ENCODE measurements at places on chromosomes 12 and 14. TPM values are rescaled to one million over a fixed set of nuclear protein-coding genes. Genes with fewer than 3 reads are reported as not detected.

Gene DBX2
- not detected for total RNA-seq

Gene RNASE3
- total RNA-seq: not detected

Gene KRT4
- not detected for total RNA-seq

Gene SDR9C7
- not detected for total RNA-seq

Gene SLC38A1
- 286 TPM for total RNA-seq

Gene NYNRIN
- total RNA-seq: 0.88 TPM

Gene DNAJC22
- total RNA-seq: not detected

Gene ANO2
- total RNA-seq: not detected

Gene FOXG1
- total RNA-seq: not detected

Gene OTUB2
- 0.28 TPM for total RNA-seq

Gene ACOT6
- not detected for total RNA-seq

- DNase-seq: no peak
Measured at GRCh38 chr14:79186523-79186922, 1016.4 kb downstream of the NRXN3 start.

GRCh38 chr14:96256407-96256806 lies 397 bp downstream of the BDKRB1 start:
- DNase-seq: no peak

- no peak for DNase-seq
Measured at GRCh38 chr14:21063479-21063878, 5.9 kb downstream of the RNASE8 start.

GRCh38 chr14:86897704-86898513 lies 1095.1 kb downstream of the GALC start:
- DNase-seq: no peak

DNA sequence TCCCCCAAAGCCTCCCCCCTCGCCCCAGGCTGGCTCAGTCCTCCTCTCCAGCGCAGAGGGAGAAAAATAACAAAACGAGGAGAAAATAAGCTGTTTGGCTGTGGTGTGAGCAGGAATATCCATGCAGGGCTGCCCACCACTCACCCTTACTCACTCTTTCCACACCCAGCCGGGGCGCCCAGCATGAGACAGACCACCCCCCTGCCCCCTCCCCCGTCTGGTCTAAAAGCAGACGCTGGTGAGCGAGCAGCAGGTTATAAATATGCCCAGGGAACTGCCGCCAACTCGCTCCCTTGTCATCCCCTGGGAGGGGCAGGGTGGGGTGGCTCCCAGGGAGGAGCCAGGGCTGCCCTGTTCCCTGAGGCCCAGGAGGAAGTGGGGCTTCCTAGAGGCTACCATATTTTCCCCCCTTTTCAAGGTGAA lies 7.4 kb downstream of the WNT1 start:
- no peak for DNase-seq

DNA sequence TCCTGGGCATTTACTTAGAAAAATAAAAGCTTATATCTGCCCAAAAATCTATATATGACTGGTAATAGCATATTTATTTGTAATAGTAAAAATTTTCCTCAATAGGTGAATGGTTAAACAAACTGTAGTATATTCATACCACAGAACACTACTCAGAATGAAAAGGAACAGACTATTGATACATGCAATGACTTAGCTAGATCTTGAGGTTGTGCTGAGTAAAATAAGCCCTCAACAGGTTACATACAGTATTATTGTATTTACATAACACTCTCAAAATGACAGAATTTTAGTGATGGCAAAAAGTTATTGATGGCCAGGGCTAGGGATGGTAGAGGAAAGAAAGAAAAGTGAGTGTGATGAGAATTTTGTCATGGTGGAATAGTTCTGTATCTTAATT lies 178.4 kb downstream of the BMP4 start:
- DNase-seq: no peak

- DNase-seq: no peak
Measured at GRCh38 chr12:64173456-64173855, 48.6 kb downstream of the KICS2 start.

- no peak for DNase-seq
Measured at GRCh38 chr14:102029956-102030355, 56.9 kb downstream of the HSP90AA1 start.

GRCh38 chr14:49992448-49992847 lies 99.6 kb downstream of the ARF6 start:
- no peak for DNase-seq

DNA sequence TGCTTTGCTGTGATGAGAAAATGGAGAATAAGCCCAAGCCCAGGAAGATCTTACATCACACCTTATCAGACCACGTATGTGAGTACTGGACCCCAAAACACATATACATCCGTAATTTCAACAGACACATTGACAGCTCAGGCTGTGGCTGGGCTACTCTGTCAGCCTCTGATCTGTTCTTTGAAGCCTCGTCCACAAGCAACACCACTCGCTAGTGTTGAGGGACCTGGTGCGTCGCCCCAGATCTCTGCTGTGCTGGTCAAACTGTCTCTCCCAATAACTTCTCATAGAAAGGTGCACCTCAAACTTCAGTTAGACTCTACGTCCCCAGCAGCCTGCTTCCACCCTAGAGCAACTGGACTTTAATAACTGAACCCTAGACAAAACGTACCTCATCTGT lies 10.6 kb upstream of the SFSWAP start:
- no peak for DNase-seq

- no peak for DNase-seq
Measured at GRCh38 chr12:1650260-1650977, 21.4 kb downstream of the WNT5B start.

- no peak for DNase-seq
Measured at GRCh38 chr12:132481771-132482745, 7.9 kb upstream of the FBRSL1 start.

DNA sequence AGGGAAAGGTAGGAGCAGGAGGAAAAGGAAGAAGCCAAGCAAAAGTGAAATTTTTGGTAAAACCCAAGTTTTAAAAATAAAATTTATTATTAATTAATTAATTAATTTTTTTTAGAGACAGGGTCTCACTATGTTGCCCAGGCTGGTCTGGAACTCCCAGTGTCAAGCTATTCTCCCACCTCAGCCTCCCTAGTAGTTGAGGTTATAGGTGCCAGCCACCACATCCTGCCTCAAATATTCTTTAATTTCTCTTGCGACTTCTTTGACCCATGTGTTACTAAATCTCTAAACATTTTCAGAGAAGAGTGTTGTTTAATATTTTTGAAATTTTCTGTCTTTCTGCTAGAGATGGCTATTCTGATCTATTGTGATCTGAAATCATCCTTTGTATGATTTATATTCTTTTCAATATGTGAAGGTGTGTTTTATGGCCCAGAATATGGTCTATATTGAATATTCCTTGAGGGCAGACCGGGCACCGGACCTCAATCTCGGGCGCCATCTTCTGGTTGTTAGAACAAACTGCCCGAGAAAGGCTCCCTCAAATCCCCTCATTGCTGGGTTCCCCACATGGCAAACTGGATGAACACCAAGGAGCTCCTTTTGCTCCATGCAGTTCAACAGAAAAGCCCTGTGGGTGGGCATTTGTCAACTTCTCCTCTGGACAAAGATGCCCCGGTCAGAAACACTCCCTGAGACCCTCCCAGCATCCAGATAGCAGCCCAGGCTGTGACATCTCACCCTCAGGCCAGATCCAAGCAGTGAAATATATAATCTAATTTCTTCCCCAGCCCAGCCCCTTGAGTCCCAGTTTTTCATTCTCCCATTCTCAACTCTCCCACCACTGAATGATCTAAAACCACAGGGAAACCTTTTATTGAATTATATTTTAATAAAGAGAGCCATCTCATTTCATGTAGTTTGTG lies 110.5 kb downstream of the ASCL4 start:
- DNase-seq: no peak

- no peak for DNase-seq
Measured at GRCh38 chr14:26928019-26928418, 330.2 kb upstream of the NOVA1 start.

- DNase-seq: no peak
Measured at GRCh38 chr14:101542391-101542790, 18.9 kb upstream of the DIO3 start.

GRCh38 chr14:63248211-63248610 lies 44.0 kb downstream of the RHOJ start:
- no peak for DNase-seq

DNA sequence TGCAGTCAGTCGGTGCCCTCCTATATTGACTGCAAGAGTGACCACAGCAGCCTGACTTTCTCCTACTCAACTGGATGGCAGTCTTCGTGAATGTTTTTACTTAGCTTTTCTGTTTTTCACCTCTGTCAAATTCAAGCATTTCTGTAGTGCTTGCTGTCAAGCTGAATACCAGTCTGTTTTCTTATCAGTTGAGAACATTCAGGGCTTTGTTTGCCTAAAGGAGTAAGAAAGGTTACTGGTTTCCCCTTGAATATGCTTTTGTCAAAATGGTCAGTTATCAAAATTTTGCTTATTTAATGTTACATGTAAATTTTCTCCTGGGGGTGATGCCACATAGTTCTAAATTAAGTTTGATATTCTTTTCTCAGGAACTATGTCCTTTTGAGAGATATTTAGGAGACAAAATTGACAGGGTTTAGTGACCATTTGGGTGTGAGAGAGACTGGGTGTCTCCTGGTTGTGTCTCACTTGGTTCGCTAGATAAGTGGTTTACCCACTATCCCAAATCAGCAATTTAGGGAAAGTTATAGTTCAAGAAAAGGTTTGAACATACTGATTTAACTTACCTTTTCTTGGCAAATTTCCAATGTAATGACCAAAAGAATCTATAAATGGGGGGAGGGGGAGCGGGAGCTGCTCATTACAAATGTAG lies 366.3 kb downstream of the TMTC2 start:
- DNase-seq: no peak

GRCh38 chr14:67618617-67619063 lies 1.1 kb upstream of the ARG2 start:
- no peak for DNase-seq

GRCh38 chr12:130480887-130481286 lies 143.2 kb downstream of the PIWIL1 start:
- no peak for DNase-seq

- DNase-seq: no peak
Measured at GRCh38 chr12:32706335-32707024, 27.4 kb downstream of the DNM1L start.

DNA sequence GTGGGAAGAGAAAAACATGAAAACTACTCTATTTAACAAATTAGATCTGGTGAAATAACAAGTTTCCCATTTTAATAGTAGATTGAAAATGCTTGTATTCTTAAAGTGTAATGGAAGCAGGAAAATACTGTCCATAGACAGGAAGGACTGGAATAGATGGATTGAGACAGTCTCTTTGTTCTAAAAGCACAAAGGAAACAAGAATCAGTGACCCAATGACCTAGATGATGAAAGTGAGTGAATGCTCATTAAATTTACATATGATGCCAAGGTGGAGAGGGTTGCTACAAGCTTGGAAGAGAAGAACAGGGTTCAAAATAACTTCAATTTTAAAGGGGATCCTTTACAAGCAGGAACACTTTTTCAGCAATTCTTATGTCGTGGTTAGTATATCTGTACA lies 233.1 kb downstream of the TRHDE start:
- no peak for DNase-seq
